ENCODE measurements at places on chromosomes 16 and 17.

DNA sequence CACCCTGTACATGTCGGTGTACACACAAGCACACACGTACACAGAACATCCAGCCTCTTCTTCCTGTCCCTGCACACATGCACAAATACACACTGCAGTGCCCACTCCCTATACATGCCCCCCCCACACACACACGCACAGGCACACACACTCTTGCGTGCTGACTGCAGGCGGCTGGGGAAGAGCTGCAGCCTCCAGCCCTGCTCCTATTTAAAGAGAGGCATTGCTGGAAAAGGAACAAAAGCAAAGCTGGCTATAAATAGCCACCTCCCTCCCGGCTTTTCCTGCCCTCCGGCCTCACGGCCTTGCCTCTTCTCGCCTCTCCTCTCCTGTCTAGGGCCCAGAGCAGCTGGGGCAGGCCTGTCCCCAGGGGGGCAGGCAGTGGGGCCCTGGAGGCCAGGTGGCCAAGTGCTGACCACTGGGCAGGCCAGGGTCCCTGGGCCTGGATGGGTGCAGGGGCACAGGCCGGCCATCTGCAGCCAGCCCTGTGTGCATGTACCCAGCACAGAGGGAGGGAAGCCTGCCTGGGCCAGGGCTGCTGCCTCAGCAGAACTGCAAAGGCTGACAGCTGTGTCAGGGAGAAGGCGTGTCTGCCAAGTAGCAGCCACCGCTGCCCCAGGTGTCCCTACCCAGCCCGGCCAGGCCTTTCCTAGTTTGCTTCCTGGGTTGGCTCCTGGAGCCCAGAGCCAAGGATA is 25.4 kb downstream of the RTN4RL1 start:
- no peak for DNase-seq

GRCh38 chr16:26605626-26606271 is 461.0 kb upstream of the C16orf82 start:
- no peak for DNase-seq

GRCh38 chr16:80966617-80967016 is 40.1 kb downstream of the CMC2 start:
- no peak for DNase-seq

DNA sequence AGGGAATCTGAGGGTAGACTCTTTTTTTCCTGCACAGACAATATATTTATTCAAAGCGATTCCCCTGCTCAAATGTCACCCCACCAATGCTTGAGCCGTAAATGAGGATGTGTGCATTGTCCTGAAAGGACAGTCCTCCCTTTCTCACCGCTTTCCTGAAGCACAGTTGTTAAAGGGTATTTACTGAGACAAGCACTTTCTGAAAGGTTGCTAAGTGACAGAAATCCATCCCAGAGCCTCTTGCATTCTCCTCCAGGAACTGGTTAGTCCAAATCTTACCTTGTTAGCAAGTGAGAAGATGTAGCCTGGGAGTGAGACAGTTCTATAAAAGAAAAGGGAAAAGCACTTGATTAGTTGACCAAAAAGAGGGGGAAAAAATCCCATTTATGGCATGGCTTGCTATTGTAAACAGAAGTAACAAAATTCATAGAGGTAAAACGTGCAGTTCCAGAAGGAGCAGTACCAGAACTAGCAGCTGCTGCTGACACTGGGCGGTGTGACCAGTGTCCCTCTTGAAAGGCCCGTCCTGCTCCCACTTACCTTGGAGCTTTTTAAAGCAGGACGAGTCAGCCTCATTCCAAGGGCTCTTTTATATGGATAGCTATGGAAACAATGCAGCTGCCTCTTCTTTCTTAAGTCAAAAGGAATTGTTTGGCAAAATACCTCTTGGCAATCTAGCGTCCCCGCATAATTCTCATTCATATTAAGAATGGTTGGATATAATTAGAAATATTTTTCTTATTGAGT is at the start of gene MYH2:
TSS of gene MYH2 (minus strand) at position 563 of the 747 bp plus-strand sequence. CDS start 1,738 bp downstream, outside the sequence.
- no peak for DNase-seq

DNA sequence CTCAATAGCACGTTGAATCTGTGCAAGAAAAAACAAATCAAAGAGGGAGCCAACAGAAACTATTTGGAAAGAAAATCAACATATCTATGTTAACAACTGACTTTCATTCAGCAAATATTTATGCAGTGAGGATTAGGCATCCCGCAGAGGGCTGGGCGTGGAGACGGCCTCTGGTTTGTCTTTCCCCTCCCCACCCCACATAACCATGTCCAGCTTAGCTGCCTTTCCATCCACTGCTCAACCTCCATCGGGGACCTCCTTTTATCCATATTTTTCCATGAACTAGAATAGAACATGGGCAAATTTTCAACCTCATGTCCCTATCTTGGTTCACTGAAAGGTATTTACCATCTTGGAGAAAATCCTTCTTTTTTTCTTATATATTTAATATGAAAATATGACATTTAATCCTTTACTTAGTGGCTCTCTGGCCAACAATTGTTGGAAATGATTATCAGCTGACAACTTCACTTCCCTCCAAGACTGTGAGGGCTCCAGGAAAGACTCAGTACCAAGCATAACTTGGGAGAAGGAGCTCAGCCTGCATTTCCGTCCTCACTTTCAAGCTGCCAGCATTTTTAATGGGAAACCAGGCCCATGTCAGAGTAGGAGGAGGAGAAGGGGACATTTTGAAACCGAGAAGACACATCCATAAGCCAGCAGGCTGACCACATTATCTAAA is 462.6 kb upstream of the MAF start:
- no peak for DNase-seq

GRCh38 chr17:41559548-41559947 is 12.3 kb downstream of the KRT9 start:
- DNase-seq = no peak

DNA sequence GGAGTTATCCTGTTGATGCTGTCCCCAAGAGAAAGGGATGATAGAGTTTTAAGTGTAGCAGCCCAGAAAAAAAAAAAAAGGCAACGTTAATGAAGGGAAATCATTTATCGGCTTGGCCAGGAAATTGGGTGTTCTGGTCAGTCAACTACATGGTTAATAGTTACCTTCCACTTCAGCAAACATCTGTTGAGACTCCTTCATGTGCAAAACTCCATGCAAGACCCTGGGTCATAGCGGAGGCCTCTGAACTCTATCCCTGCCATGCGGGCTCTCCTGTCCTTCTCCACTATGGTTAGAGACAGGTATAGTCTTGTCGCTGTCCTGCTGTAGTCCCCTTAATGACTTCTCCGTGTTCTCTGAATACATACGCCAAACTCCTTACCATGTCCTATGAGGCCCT is 3.5 kb upstream of the LYRM9 start:
- no peak for DNase-seq
